ENCODE measurements at places on chromosomes 2 and 18.

GRCh38 chr2:69509011-69509749 is 71.9 kb upstream of the NFU1 start:
- peak; percentile 49 for DNase-seq

DNA sequence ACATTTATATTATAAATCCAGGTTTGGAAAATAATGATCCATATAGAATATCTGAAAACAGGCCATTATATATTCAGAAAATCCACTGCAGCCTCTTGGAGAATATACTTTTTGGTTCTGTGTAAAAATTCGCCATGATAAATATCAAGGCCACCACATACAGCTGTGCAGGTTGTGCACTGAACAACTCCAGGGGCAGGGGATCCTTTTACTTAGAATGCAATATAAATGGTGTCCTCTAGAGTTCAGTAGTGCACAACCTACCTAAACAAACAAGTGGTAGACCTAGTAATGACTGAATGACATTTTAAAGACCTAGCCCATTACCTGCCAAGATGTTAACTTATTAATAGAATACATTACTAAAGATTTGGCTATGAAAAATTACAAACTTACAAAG is 22.4 kb downstream of the MOGAT1 start:
- no peak for DNase-seq

GRCh38 chr2:44459739-44460138 is 98.0 kb downstream of the CAMKMT start:
- DNase-seq = no peak

DNA sequence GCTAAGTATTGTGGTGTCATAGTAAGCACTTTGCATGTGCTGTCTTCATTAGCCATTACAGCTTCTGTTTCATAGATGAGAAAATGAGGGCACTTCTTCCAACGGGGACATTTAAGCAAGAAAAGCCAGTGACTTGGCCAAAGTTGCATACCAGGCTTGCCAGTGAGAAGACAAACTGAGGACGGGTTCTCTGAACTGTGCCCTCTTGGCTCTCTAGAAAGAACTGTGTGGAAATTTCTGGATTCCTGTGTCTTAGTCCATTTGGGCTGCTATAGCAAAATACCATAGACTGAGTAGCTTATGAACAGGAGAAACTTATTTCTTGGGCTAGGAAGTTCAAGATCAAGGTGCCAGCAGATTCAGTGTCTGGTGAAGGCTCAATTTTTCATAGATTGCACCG is 13.3 kb downstream of the CTIF start:
- no peak for DNase-seq

DNA sequence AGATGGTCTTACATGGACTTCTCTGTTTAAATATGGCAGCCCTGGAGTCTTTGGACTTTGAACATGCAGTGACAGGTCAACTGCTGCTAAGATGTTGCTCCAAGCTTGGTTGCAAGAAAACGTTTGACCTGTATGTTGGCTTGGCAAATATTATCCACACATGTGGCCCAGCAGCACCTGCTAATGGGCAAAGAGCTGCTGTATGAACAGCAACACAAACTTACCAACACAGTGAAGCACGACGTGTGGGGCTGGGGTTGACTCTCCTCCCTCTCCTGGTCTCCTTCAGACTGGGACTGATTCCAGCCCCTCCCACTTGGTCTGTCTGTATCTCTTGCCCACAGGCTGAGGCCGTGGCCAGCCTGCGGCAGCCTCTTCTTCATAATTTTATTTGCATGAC is 3.8 kb downstream of the KCNE4 start:
- DNase-seq = no peak

GRCh38 chr2:85329181-85329651 is 1.4 kb upstream of the TGOLN2 start:
- DNase-seq = no peak

DNA sequence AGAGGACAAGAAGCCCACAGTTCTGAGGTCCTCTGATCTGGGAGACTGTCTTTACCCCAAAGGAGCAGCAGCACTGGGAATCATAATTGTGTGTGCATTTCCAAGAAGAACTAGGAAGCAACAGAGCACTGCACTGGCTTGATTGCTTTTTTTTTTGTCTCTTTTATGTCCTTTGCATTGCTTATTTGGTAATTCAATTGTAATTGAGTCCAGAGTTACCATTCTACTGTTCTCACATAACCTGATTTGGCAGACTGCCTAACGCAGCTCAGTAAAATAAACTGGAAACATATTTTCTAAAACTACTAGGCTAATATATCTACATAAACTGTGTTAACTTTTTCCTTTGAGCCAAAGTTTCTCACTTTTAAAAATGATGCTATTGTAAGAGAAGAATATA is 190.3 kb upstream of the SLC8A1 start:
- DNase-seq = no peak

- DNase-seq = no peak
These were observed 21.6 kb upstream of the DSC3 start for GRCh38 chr18:31064130-31064529.

- DNase-seq = no peak
These were observed 311.9 kb downstream of the TXNL1 start for GRCh38 chr18:56326336-56327072.

DNA sequence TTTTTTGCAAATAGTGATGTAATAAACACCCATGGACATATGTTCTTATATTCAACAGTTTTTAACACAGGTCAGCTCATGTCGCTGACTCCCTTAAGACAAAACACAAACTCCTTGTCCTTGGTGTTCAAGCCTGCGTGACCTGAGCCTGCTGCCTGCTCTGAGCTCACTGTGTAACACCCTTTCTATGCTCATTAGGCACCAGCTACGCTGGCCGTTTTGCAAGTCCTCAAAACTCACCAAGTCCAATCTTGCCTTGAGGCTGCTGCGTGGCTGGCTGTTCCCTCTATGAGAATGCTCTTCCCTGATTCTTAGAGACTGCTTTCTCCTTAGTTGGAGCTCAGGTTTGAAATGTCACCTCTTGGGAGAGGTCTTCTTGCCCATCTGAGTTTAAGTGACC is 100.5 kb upstream of the GLI2 start:
- DNase-seq = no peak

- peak; percentile 78 for DNase-seq
These were observed 3.1 kb upstream of the ARID5A start for GRCh38 chr2:96533292-96534073.

DNA sequence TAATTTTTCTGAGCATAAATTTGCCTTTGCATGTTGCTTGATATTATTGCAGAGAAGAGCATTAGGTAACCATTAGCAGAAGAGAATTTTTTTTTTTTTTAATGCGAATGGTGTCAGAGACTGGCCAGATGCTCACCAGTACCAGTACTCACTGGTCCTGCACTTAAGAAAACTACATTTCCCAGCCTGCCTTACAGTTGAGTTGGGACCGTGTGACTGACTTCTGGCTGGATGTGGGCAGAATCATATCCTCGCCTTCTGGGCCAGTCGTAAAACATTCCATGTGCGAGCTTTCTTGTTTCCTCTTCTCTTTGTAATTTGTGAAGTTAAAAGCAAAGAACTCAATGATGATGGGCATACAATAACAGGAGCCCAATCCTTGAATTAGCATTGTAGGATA is 132.4 kb downstream of the LRRC30 start:
- DNase-seq = no peak

- no peak for DNase-seq
These were observed 150.4 kb downstream of the PTH2R start for GRCh38 chr2:208556983-208557484.

DNA sequence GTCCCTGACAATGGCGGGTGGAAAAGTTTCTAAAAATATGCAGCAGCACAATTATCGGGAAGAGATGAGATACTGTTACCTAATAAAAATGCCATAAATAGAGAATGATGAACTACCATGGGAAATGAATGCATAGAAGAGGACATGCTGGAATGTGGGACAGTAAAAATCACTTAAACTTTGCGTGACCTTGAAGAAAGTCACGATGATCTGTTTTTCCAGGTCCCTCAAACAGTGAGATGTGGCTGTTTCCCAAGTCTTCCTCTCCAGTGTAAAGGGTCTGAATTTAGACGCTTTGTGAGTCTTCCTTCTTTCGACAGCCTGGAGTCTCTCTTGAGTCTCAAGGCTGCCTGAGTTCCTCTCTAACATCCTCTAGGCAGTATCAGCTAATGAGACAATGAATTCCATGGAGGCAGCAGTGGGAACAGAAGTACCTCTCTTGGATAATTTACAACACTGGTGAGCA is 1.4 kb downstream of the CLUL1 start:
- no peak for DNase-seq

All from left hindlimb (tissue), 1 donor.